ENCODE measurements at places on chromosomes 11 and 22. TPM values are rescaled to one million over a fixed set of nuclear protein-coding genes. Genes with fewer than 3 reads are reported as not detected.

DNA sequence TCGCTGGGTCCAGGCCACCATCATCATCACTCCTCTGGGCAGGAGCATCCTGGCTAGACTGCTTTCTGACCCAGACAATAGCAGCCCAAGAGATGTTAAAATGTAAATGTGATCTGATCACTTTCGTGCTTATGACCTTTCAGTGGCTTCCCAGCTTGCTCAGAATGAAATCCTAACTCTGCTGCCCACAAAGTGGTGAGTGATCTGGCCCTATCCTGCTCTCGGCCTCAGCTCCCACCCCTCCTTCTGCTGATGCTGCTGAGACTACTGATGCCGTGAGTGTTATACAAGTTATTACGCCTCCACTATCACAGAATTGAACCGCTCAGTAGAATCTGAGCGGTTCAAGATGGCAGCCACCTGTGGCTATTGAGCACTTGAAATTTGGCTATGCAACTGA lies 26.2 kb downstream of the ELF5 start:
- DNase-seq, result no peak

- DNase-seq, result peak; percentile 42
Observed at GRCh38 chr22:46661221-46661851, 41.1 kb downstream of the GRAMD4 start.

GRCh38 chr11:134033696-134034491 lies 35.0 kb upstream of the JAM3 start:
- peak; percentile 38 for DNase-seq

DNA sequence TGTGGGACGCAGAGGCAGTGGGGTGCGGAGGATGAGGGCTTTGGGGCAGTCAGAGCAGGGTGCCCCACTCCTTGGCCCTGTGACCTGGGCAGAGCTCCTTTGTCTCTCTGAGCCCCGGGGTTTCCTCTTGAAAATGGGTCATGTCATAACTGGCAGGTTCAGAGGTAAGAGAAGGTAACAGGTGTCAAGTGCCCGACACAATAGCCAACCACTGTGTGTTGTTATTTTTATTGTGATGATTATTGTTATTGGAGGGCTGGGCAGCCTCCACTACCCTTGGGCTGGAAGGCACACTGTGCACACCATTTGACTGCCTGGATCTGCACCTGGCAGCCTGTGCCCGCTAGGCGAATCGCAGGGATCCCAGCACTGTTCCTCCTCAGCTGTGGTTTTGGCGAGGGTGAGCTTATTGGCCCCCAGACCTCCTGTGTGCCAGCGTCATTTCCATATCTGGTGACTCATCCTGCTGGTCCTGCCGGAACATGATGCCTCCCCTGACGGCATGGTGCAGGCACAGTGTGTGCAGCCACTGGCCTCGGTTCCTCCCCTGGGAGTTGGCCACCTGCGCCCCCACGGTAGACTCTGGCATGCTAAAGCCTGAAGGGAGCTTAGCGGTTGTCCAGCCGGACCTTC lies 15.4 kb upstream of the SOX10 start:
- peak; percentile 23 for DNase-seq

DNA sequence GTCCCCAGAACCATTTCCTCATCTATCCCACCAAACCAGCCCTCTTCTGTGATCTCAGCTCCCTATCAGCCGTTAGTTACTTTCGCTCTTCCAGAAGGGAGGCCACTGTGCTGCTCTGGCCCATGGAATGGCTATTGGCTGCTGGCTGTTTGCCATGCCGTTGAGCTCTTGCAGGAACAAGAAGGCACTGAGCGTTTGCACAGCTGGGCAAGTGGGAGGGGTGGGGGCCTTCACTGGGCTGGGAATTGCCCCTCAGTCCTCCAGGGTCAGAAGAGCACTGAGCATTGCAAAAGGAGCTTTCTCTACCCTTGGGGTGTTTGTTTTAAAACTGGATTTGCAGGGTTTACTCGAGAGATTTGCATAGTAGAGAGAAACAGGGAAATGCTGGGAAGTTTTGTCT lies 129.0 kb upstream of the PARVA start:
- no peak for DNase-seq

DNA sequence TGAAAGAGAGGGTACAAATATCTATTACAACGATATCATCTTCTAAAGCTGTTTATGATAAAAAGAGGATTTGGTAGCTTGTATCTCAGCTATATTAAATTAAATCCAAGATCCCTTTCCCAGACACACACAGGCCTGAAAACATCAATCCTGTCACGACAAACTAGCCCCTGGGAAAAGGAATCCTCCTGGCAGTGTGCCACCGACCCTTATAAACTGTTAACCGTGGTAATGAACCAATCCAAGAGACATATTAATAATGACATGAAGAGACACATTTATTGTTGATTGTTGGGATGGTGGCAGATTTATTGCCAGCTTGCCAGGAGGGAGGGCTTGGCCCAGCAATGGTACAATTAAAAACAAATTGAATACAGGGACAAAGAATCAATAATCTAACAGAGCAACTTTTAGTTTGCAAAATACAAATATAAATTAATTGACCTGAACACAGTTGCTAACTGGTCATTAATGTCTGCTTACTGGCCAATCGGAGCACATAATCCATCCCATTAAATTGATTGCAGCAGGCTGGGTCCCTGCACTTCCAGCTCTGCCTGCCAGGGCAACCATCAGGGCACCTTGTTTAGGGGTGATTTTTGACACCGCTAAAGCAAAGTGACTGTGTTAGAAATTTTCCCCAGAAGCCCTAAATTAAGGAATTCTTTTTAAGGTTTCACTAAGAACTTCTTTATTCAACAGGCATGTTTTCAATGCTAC lies 887.6 kb downstream of the OPCML start:
- no peak for DNase-seq

- DNase-seq, result peak; percentile 67
Observed at GRCh38 chr11:83864412-83865057, 578.4 kb upstream of the CCDC90B start.

DNA sequence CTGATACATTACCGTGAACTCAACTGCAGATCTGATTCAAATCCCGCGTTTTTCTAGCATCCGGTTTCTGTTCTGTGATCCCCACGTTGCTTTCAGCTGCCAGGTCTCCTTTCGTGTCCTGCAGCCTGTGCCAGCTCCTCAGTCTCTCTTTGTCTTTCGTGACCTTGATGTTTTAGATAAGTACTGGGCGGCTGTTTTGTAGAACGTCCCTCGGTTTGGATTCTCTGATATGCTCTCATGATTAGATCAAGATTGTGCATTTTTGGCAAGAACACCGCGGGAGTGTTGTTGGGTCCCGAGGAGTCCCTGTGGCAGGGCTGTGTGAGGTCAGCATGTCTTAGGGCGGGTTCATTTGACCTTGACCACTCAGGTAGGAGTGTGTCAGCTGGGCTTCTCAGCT lies 38.6 kb downstream of the KCNQ1 start:
- DNase-seq, result no peak

- DNase-seq, result no peak
Observed at GRCh38 chr11:60857378-60858232, 1.9 kb upstream of the PTGDR2 start.

- DNase-seq, result no peak
Observed at GRCh38 chr11:38819981-38820380, 2221.9 kb upstream of the RAG2 start.

GRCh38 chr11:114291381-114291780 lies 4.8 kb upstream of the NNMT start:
- no peak for DNase-seq

- no peak for DNase-seq
Observed at GRCh38 chr22:48863965-48864528, 963.6 kb downstream of the BRD1 start.

DNA sequence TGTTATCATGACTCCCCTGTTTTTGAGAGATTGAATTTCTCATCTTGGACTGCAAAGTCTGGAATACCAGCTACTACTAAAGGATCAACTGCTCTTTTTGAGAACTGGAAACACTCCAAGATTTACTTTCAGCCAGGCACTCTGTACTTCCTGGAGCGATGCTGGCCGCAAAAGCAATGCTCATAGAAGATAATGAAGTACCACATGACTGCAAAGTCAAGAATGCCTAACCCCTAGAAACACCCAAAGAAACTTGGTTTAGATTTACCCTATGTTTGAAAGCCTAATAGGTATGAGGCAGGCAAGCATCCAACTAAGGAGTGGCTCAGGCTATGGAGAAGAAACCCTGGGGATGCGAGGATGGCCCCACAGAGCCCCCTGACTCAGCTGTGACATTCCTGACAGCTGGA lies 47.7 kb upstream of the ARHGAP20 start:
- DNase-seq, result no peak

GRCh38 chr11:127628458-127628785 lies 627.9 kb upstream of the KIRREL3 start:
- DNase-seq, result no peak

GRCh38 chr22:27616033-27616432 lies 185.5 kb downstream of the MN1 start:
- no peak for DNase-seq

GRCh38 chr11:120091701-120092100 lies 46.2 kb downstream of the TRIM29 start:
- no peak for DNase-seq

- no peak for DNase-seq
Observed at GRCh38 chr22:39422101-39422500, 22.5 kb downstream of the TAB1 start.

GRCh38 chr22:29130476-29130875 lies 57.6 kb downstream of the KREMEN1 start:
- no peak for DNase-seq

- DNase-seq, result no peak
Observed at GRCh38 chr11:125512106-125512505, 16.0 kb upstream of the FEZ1 start.

- DNase-seq, result no peak
Observed at GRCh38 chr11:14317659-14318325, 41.2 kb downstream of the RRAS2 start.

DNA sequence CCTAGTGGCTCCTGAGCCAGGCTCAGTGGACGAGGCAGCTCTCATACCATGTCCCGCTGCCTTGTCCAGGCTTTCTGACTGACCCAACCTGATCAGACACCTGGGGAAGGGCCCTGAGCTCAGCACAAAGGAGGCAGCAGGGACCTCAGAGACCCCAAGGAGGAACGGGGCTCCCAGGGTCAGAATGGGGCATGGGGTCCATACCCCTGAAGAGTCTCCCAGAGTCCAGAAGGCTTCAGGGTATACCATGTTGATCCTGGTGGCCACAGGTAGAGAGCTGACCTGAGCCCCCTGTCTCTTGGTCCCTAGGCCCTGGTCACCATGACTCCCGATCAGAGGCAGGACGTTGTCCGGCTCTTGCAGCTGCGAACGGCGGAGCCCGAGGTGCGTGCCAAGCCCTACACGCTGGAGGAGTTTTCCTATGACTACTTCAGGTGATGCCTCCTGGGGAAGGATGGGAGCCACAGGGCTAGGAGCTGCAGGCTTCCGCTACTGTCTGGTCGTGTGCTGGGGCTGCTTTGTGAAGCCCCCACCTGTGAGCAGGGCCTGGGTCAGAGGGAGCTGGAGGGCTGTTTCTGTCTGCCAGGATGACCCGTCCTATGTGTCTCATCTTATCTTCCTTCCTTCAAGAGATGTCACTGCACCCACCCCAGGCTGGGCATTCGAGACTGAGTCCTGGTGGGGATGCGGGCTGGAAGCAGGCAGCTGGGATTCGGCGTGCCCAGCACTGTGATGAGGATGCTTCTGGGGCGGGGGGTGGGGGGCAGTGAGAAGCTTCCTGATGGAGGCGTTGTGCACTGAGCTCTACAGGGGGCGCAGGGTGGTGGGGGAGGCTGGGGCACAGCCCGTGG lies 74.2 kb downstream of the MYO7A start:
- DNase-seq, result no peak

- DNase-seq, result no peak
Observed at GRCh38 chr11:134879931-134880330, 467.9 kb upstream of the B3GAT1 start.

DNA sequence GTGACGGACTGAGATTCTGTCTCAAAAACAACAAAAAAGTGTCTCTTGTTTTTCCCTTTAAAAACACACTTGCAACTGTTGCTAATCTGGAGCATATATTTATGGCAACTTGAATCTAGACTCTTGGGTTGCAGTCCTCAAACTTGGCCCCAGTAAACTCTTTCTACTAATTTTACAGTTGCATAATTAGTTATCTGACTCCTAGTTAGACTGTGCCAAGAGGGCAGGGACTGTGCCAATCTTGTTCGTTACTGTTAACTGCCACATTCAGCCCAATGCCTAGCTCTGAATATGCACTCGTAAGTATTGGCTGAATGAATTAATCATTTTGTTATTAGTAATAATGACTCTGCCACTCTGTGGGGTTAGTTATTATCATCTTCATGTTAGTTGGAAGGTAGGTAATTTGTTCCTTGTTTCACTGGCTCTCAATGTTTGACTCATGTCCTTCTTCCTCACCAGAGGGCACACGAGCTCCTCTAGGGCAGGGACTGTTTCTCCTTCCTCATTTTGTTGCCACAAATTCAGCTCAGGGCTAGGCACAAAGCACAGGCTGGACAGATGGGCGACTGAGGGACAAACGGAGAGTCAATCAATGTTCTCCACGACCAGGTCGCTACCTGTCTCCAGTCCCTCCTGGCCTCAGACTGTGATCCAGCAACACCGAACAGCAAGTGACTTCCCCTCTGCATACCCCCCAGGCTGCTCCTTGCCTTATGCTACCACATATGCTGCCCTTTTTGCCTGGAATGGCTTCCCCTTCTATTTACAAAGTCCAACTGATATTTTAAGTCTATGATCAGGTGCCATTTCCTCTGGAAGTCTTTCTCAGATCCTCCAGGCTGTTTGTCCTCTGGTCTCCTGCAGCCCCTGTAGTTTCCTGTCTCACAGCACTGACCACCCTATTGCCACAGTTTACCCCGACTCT lies 9.0 kb downstream of the CLPB start:
- DNase-seq, result no peak

DNA sequence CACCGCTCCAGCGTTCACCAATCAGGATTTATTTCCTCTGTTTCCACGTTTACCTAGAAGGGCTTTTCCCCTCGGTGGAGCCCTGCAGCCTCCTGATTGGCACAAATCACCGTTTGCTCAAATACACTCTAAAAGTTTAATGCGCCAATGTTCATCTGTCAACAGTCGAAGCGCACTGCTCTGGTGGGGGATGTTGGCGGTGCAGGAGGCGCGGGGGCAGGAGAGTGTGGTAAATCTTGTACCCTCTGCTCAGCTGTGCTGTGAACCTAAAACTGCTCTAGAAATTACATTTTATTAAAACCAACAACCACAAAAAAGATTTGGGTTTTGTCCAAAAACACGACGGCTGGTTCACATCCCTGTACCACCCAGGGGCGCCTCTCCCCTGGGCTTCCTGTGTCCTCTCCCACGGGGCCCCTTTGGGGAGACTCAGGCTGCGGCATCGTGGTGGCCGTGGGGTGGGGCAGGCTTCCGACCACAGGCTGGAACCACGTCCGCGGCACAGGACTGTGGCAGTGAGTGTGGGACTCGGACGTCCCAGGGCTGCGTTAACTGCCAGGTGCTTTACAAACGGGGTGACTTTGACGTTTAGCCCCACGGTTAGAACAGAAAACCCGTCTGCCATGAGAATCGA lies 13.5 kb downstream of the TTLL8 start:
- DNase-seq, result no peak

GLYATL1 gene
- total RNA-seq, result not detected

AMBRA1 gene
- 28.1 TPM for total RNA-seq

OVOL1 gene
- total RNA-seq, result not detected

OR8G1 gene
- not detected for total RNA-seq

NDUFS3 gene
- total RNA-seq, result 96.4 TPM

KCTD14 gene
- 10.0 TPM for total RNA-seq

KRTAP5-7 gene
- total RNA-seq, result not detected

TEX54 gene
- not detected for total RNA-seq

SMIM35 gene
- not detected for total RNA-seq

MS4A3 gene
- total RNA-seq, result not detected

PDGFB gene
- 37.3 TPM for total RNA-seq

SYT13 gene
- total RNA-seq, result 115 TPM

ENTHD1 gene
- not detected for total RNA-seq

PYGM gene
- not detected for total RNA-seq

OR52H1 gene
- total RNA-seq, result not detected

SESN3 gene
- total RNA-seq, result 2.1 TPM

FGF4 gene
- total RNA-seq, result not detected

ACR gene
- not detected for total RNA-seq

All from Caki2 (cell line).